ENCODE measurements at places on chromosomes 4 and X. TPM values are rescaled to one million over a fixed set of nuclear protein-coding genes. Genes with fewer than 3 reads are reported as not detected.

DNA sequence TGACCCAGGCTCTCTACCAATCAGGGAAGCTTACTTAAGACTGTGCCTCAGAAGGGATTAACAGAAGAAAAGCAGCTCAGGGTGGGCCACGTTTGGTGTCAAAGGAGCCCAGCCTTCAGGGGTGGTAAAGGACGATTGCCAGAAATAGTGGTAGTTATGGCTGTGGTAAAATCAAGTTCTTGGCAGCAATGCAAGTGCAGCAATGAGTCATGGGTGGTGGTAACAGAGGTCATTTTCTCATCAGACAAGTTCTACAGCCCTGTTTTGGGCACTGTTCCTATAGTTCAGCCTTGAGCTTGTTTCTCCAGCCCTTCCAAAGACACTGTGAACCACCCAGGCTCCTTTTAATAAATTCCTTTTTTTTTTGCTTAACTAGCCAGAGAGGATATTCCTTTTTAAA lies 120.3 kb downstream of the EFHC2 start:
- no peak for DNase-seq

GRCh38 chr4:146110871-146111485 lies 64.5 kb upstream of the LSM6 start:
- DNase-seq, result no peak

DNA sequence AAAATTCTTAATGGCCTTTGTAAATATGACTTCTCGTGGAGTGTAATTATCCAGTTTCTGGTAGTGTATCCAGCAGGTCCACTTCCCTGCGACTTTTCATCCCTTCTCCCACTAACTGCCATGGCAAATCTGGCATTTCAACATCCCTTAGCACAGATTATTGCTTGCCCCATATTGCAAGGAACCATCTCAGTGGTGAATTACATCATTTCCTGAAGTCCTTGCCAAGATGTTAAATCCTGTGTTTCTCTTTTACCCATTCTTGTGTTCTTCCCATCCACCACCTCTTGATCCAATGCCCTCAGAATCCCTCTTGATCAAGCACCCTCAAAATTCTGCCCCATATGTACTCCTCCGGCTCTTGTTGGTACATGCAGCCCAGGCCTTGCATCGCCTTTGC lies 88.1 kb upstream of the ZNF81 start:
- DNase-seq, result no peak

GRCh38 chr4:39331191-39331590 lies 35.0 kb downstream of the RFC1 start:
- DNase-seq, result no peak

TKTL1 gene
- not detected for total RNA-seq
